Activated CD8-positive, alpha-beta T cell treated with anti-CD3 and anti-CD28 coated beads for 36 hours (primary cell): ENCODE measurements at places on chromosomes 12 and 14. TPM values are rescaled to one million over a fixed set of nuclear protein-coding genes. Genes with fewer than 3 reads are reported as not detected.

Gene NR1H4
- total RNA-seq: not detected

DNA sequence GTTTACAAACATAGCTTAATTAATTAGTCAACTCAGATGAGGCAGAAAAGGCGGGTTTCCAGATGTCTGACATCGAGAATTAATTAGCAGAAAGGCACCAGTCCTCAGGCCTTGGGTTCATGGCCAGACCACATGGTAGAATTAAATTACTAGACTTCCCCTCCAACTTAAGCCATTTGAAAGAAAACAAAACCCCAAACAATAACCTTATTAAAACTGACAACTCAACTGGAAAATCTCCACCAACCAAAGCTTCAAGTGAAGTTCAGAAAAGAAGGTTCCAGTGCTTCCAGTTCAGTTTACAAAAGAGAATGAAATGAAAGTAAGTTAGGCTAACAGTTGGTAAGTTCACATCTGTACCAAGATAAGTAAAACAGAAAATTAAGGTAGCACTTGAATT is 349.5 kb downstream of the GRIN2B start:
- DNase-seq: no peak
- no peak overlapping the region for H3K4me3 ChIP-seq
- H3K27me3 ChIP-seq: peaks cover 3% of the 10 kb centered on the region
- no peak overlapping the region for H3K27ac ChIP-seq
- no peaks in the 10 kb centered on the region for H3K4me1 ChIP-seq

DNA sequence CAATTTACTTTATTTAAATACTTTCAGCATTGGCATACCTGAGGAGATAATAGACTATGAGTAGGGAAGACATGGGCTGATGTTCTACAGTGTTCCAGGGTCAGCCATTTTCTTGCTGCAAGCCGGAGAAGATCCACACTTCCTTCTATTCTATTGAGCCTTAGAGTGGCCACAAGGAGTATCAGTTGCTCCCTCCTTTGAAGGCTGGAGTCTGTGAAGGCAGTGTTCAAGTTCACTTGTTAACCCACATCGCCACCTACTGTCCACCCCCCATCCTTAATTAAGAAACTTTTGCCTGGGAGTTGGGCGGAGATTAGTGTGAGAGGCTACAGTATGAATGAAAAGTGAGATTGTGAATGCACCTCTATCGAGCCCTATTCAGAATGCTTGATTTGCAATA is 666.6 kb downstream of the NRXN3 start:
- H3K36me3 ChIP-seq: no peaks in the 10 kb centered on the region
- H3K4me1 ChIP-seq: no peaks in the 10 kb centered on the region
- peak; percentile 56 for DNase-seq
- peaks cover 2% of the 10 kb centered on the region for H3K27me3 ChIP-seq
- H3K27ac ChIP-seq: no peak overlapping the region

DNA sequence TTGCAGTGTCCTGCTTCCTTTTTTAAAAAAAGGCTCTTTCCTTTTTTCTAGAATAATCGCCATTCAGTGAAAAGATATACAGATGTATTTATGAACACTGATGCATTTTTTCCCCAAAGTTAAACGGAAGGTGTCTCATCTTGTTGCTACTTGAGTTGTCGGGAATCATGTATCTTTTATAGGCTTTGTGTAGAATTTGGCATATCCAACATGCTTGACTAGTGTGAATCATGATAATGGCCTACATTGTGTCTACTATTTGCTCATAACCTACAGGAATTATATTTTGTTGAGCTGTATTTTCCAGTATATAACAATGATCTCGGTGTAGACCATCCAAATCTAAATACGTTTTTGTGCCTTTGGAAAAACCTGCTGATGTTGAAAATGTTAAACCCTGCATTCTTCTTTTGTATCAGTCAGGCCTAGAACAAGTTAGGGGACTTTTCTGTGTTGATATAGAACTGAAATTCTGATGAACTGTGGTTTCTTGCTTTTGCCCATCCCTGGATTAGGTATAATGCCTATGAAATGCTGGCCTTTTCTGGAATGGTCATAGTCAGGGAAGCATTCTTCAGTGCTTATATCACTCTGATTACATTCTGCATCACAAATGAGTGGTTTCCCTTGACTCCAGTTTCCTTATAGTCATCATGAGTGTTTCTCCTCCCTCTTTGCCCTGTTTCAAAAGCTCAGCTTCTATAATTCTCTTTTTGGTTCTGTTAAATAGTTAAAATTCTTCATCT is 10.8 kb downstream of the BMAL2 start:
- peaks cover 5% of the 10 kb centered on the region for H3K27me3 ChIP-seq
- H3K36me3 ChIP-seq: no peaks in the 10 kb centered on the region
- peaks cover under 1% of the 10 kb centered on the region for H3K4me1 ChIP-seq
- H3K4me3 ChIP-seq: no peak overlapping the region
- no peak overlapping the region for H3K27ac ChIP-seq

DNA sequence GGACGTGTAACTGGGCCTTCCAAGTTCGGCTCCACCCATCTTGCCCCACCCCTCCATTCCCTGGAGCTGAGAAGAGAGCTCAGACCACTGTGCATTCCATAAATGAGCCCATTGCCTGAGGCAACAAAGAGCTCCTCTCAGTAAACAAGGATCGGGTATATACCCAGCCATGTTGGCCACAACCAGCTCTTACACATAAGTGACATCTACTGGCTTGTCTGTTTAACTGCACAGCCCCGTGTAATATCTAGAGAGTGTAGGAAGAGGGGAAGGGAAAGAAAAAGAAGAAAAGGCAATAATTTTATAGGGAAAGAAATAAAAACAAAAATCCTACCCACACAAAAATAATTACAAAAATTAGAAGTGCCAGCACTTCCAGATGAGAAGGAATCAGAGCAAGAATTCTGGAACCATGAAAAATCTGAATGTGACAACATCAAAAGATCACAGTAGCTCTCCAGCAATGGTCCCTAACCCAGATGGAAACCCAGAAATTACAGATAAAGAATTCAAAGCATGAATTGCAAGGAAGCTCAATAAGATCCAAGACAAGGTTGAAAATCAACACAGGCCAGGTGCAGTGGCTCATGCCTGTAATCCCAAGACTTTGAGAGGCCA is 308.1 kb downstream of the RPAP3 start:
- peaks cover 65% of the 10 kb centered on the region for H3K36me3 ChIP-seq
- peak; percentile 63 for DNase-seq
- peak overlapping the region; percentile 96 for H3K27ac ChIP-seq
- no peaks in the 10 kb centered on the region for H3K27me3 ChIP-seq
- H3K4me3 ChIP-seq: no peak overlapping the region
- H3K4me1 ChIP-seq: peaks cover 90% of the 10 kb centered on the region

GRCh38 chr12:115450017-115450416 is 766.0 kb upstream of the TBX3 start:
- peaks cover 7% of the 10 kb centered on the region for H3K4me1 ChIP-seq
- H3K4me3 ChIP-seq: no peak overlapping the region
- H3K27me3 ChIP-seq: peaks cover 27% of the 10 kb centered on the region
- DNase-seq: no peak
- no peak overlapping the region for H3K27ac ChIP-seq

- H3K4me1 ChIP-seq: no peaks in the 10 kb centered on the region
- DNase-seq: no peak
- H3K4me3 ChIP-seq: no peak overlapping the region
- H3K27me3 ChIP-seq: no peaks in the 10 kb centered on the region
- no peak overlapping the region for H3K27ac ChIP-seq
- H3K36me3 ChIP-seq: peaks cover 11% of the 10 kb centered on the region
Measured at GRCh38 chr12:28507867-28508266, 317.6 kb downstream of the CCDC91 start.

Gene CISTR
- total RNA-seq: not detected

Gene HCAR3
- not detected for total RNA-seq

Gene GLI1
- total RNA-seq: 0.20 TPM

DNA sequence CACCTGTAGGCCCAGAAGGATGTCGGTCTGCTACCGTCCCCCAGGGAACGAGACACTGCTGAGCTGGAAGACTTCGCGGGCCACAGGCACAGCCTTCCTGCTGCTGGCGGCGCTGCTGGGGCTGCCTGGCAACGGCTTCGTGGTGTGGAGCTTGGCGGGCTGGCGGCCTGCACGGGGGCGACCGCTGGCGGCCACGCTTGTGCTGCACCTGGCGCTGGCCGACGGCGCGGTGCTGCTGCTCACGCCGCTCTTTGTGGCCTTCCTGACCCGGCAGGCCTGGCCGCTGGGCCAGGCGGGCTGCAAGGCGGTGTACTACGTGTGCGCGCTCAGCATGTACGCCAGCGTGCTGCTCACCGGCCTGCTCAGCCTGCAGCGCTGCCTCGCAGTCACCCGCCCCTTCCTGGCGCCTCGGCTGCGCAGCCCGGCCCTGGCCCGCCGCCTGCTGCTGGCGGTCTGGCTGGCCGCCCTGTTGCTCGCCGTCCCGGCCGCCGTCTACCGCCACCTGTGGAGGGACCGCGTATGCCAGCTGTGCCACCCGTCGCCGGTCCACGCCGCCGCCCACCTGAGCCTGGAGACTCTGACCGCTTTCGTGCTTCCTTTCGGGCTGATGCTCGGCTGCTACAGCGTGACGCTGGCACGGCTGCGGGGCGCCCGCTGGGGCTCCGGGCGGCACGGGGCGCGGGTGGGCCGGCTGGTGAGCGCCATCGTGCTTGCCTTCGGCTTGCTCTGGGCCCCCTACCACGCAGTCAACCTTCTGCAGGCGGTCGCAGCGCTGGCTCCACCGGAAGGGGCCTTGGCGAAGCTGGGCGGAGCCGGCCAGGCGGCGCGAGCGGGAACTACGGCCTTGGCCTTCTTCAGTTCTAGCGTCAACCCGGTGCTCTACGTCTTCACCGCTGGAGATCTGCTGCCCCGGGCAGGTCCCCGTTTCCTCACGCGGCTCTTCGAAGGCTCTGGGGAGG is at the start of gene LTB4R:
LTB4R (plus strand) TSS at position 857 of the 959 bp plus-strand sequence. CDS start 4,150 bp downstream, outside the sequence.
- H3K36me3 ChIP-seq: peaks cover 35% of the 10 kb centered on the region
- peak within 1 kb of the TSS; percentile 58 for H3K4me3 ChIP-seq
- peak within 1 kb of the TSS; percentile 81 for H3K27ac ChIP-seq
- peaks cover 66% of the 10 kb centered on the region for H3K4me1 ChIP-seq
- H3K27me3 ChIP-seq: no peaks in the 10 kb centered on the region

Gene CEBPE
- 0.34 TPM for total RNA-seq

DNA sequence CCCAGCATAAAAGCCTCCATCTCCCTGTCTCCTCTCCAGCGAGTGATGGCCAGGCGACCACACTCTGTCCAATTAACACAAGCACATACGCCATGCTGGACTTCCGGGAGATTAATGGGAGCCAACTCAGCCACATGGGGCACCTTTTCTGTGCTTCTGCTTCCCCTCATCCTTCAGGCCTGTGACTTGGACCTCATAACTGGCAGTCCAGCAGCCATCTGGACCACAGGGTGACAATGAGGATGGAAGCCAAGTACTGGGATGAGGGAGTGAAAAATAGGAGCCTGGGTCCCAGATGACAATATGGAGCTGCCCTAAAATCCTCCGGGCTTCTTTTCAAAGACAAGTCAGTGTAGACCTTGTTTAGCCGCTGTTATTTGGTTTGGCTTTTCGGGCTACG is 12.8 kb downstream of the MAP3K9 start:
- no peaks in the 10 kb centered on the region for H3K27me3 ChIP-seq
- no peak for DNase-seq
- H3K27ac ChIP-seq: no peak overlapping the region
- H3K4me1 ChIP-seq: no peaks in the 10 kb centered on the region

GRCh38 chr14:96586056-96586455 is 83.9 kb downstream of the PAPOLA start:
- H3K36me3 ChIP-seq: no peaks in the 10 kb centered on the region
- no peak for DNase-seq
- H3K4me3 ChIP-seq: no peak overlapping the region

Gene BBS10
- total RNA-seq: 3.9 TPM

Gene ZNF384
- total RNA-seq: 55.2 TPM

Gene SPRYD3
- 24.8 TPM for total RNA-seq

GRCh38 chr14:78758333-78758732 is 588.2 kb downstream of the NRXN3 start:
- peak; percentile 6 for DNase-seq
- no peak overlapping the region for H3K4me3 ChIP-seq
- no peaks in the 10 kb centered on the region for H3K27me3 ChIP-seq
- no peak overlapping the region for H3K27ac ChIP-seq

Gene GUCY2C
- total RNA-seq: not detected

DNA sequence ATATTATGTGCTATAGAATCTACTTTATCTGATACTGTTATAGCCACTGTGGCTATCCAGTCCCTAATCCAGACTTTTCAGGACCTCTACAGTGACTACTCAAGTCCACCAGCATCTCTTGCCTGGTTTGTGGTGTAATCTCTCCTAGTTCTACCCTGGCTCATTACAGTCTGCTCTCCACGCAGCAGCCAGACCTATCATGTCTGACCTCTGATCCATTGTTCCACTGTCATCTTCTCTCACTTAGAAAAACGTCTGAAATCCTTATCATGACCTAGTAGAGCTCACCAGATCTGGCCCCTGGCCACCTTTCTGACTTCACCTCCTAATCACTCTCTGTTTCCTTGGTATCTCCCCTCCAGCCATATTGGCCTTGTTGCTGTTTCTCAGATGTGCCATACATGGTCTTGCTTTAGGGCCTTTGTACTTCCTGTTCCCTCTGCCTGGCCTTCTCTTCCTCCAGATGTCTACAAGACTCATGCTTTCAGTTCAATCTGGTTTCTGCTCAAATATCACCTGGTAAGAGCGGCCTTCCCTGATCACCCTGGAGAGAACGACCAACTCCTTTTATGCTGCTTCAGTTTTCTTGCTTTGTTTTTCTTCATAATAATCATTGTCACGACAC is 475.5 kb downstream of the AACS start:
- H3K4me1 ChIP-seq: no peaks in the 10 kb centered on the region
- DNase-seq: no peak
- H3K27me3 ChIP-seq: no peaks in the 10 kb centered on the region
- no peak overlapping the region for H3K27ac ChIP-seq
- no peaks in the 10 kb centered on the region for H3K36me3 ChIP-seq

DNA sequence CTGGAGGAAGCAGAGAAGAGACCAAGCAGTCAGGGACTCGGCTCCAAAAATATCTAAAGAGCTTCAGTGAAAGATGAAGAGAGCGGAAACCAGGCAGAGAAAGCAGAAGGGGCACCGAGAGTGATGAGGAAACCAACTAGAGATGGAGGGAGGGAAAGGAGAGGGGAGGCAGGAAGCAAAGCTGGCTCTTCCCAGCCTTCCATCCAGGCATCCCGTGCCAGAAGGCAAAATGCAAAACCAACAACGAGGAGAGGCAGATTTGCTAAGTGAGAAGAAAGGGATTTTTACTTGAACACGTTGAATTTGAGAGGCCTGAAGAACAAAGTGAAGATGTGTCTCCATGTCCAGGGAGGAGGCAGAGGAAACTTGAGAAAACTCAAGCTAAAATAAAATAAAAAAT is 90.1 kb downstream of the NUAK1 start:
- DNase-seq: no peak
- no peaks in the 10 kb centered on the region for H3K36me3 ChIP-seq
- H3K27ac ChIP-seq: no peak overlapping the region
- peaks cover 11% of the 10 kb centered on the region for H3K27me3 ChIP-seq

GRCh38 chr14:43338713-43339112 is 1168.4 kb downstream of the FSCB start:
- H3K36me3 ChIP-seq: no peaks in the 10 kb centered on the region
- H3K4me1 ChIP-seq: no peaks in the 10 kb centered on the region
- no peak overlapping the region for H3K4me3 ChIP-seq
- H3K27me3 ChIP-seq: no peaks in the 10 kb centered on the region
- H3K27ac ChIP-seq: no peak overlapping the region
- DNase-seq: no peak

Gene TMPRSS12
- total RNA-seq: not detected
